CD4-positive, alpha-beta memory T cell (primary cell): ENCODE measurements at places on chromosomes 12 and 14.

GRCh38 chr14:21536418-21537089 is 10.4 kb upstream of the SALL2 start:
- DNase-seq = no peak

DNA sequence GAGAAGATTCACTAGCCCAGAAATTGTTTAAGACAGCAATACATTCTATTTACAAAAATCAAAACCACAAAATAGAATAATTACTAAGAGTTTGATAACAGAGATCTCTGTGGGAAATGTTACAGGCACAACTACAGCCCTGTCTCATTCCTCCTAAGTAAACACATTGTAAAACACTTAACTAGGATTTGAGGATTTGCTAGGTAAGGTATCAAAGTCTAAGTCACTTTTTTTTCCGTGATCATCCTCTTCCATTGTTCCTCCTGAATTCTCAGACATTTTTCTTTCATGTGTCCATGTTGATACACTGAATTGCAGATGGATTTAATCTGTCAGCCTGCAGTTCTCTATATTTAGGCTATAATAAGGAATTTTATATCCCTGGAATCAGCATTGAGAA is 127.5 kb downstream of the ACSS3 start:
- DNase-seq = no peak

GRCh38 chr12:31033681-31034080 is 40.0 kb upstream of the DDX11 start:
- DNase-seq = no peak

DNA sequence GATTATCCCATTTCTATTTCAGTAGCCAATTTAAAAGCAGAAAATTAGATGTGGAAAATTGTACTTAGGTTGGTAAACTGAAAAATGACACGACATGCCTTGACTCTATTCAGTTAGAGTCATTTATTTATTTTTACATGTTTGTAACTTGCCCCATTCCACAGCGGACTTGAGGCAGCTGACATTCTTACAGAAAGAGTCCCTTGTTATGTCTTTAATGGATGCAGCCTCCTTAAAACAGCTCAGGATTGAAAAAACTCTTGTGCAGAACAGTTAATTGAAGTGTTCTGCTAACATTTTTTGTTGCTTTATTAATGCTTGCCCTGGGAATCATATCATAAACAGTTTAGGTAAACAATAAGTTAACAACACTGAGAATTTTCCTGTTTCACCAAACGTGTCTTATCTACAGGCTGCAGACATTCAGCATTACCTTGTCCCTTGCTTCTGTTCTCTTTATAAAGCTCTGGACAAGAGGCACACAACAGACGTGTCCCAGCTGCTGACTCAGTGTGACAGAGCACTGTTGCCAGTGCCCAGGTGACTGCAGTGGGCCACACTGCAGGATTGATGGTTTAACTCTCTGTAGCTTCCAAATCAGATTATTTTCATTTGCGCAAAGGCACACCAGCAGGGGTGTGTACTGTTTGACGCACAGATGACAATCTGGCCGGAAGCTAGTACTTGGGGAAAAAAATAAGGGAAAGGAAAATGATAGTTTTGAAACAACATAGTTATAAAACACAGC is 101.6 kb downstream of the PELI2 start:
- DNase-seq = no peak

- DNase-seq = no peak
Measured at GRCh38 chr12:27864521-27864920, 84.5 kb upstream of the MANSC4 start.

DNA sequence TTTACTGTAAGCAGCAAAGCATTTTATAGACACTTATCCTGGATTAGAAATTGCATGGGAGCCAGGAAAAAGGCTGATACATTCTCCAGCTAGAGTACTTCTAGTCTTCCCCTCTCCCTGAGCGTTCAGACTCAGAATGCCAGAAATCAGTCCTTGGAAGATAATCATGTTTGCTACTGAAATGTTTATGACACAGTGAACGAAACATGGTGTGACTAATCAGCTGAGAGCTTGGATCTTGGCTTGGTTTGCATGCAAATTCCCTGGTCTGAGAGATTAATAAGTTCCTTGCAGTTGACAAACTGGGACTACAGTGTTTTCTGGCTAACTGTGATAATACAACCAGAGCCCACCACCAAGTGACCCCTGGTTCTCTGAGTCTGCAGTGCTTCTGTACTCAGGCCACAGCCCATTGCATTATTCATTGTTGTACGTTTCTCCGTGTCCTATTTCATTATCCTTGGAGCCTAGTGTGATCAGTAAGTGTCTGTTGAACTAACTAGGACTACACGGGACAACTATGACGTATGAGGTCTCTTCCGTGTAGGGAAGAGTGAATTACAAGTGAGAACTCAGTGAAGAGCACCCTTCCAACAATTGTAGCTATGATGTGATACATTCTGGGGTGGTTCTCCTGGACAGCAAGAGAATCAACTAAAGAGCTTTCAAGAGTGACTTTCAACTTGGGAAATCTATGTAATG is 34.6 kb upstream of the EVL start:
- DNase-seq = no peak

GRCh38 chr12:98939350-98939749 is 294.3 kb downstream of the APAF1 start:
- no peak for DNase-seq

- no peak for DNase-seq
Measured at GRCh38 chr12:29599381-29599780, 101.9 kb upstream of the OVCH1 start.

DNA sequence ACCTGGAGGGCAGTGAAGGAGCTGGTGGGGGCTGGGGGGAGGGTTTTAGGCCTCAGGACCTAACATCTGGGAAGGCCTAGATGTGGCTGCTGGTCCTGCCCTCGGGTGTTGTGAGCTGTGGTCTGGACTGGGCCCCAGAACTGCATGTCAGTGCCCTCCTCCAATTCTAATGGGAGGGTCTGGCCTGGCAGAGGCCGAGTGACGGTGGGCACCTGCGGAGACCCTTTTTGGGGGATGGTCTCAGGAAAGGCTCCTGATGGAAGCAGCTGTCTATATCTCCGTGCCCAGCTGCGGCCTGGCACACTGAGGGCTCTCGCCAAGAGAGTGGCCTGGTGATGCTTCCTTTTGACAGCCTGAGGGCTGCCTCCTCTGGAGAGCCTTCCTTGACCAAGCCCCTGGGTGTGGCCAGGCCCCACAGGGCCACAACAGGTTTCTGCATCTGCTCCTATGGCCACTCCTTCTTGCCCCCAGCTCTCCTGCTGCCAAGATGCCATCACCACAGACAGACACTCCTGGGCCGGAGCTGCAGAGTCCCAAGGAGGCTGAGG is 5.3 kb downstream of the EXOC3L4 start:
- DNase-seq = no peak
